ENCODE measurements at places on chromosomes 7 and 10.

- DNase-seq = no peak
These were observed 23.1 kb downstream of the DNAJB9 start for GRCh38 chr7:108592646-108593201.

DNA sequence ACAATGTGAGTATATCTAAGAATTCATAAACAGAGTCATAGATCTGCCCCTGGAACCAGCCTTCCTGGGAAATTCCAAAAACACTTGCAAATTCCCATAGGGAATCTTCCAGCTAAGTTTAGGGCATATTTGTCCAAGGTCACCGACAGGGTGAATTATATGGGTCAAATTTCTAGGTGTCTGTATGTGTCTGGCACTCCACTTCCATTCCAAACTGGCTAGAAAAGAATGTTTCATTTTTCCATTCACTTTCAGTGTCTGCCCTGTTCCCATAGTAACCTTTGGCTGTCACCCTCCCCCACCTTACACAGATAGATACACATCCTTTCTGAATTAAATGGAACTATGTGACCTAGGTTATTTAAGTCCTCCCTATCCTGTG, 230.9 kb downstream of the CREB5 start:
- peak; percentile 27 for DNase-seq

GRCh38 chr7:43615558-43616145, 32.7 kb downstream of the STK17A start:
- no peak for DNase-seq

DNA sequence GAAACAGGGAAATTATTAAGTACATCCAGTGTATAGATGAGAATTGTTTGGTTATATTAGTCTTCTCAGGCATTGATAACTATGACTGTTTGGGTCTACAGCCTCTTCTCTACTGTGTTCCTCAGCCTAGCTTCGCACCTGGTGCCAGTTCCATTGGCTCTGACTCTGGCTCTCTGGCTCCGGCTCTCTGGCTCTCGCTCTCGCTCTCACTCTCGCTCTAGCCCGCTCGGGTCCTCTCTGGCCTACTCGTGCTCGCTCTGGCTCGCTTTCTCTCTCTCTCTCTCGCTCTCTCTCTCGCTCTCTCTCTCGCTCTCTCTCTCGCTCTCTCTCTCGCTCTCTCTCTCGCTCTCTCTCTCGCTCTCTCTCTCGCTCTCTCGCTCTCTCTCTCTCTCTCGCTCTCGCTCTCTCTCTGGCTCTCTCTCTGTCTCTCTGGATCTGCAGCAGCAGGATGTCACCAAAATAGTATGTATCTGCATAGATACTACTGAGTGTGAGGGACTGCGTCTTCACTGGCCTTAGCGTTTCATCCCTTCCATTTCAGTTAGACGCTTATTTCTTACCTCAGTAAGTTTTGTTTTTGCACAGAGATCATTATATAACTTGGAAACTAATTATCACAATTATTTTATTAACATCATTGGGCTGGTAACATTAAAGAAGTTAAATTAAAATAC, 6.5 kb upstream of the SSBP1 start:
- no peak for DNase-seq

GRCh38 chr7:92075455-92076158, 58.7 kb downstream of the CYP51A1 start:
- no peak for DNase-seq

DNA sequence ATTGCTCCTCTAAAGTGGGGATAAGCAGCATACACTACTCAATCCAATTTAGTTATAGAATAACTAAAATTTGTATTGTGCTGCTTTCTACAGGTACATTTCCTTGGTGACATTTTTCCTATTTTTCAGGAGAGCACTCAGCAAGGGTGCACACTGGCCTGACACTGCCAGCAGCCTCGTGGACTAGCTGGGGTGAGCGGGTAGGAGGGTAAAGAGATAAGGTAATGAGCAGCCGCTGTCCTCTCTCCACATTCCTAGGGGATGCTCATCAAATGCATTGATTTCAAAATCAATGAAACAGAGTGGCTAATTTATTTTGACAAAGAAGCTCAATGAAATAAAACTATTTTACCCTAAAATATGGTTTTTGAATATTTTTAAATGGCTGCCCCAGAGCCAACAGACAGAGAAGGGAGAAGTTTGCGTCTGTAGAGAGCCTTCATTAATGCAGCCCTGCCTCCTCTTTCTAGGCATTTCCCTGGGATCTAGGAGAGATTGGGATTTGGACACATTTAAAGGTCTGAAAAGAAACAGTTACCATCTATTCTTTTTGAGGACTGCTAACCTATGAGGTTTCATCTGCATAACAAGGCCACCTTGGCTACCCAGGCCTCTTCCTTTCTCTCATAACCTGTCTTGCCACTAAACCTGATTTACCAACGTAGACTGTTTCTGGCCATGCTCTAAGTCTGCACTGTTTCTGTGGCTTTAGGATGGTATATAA, 561.0 kb downstream of the IPMK start:
- DNase-seq = no peak
